Cortex of kidney (tissue), 1 donor: ENCODE measurements at places on chromosomes 12 and 14.

DNA sequence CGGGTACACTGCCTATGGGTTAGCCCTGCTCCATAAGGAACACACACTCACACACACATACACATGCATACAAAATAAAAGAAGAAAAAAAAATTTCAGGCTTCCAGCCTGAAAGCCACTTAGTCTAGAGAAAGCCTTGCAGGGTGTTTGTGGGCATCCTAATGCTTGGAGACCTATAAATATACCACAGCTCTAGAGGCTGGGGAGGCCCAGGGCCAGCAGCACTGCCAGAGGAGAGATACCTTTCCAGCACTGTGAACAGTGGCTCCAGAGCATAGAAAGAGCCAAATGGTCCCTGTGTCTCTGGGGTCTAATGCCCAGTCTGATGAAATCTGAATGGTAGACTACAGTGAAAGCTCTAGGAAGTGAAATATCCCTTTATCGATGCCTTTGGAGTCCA, 12.9 kb downstream of the FAM161B start:
- DNase-seq, result no peak

DNA sequence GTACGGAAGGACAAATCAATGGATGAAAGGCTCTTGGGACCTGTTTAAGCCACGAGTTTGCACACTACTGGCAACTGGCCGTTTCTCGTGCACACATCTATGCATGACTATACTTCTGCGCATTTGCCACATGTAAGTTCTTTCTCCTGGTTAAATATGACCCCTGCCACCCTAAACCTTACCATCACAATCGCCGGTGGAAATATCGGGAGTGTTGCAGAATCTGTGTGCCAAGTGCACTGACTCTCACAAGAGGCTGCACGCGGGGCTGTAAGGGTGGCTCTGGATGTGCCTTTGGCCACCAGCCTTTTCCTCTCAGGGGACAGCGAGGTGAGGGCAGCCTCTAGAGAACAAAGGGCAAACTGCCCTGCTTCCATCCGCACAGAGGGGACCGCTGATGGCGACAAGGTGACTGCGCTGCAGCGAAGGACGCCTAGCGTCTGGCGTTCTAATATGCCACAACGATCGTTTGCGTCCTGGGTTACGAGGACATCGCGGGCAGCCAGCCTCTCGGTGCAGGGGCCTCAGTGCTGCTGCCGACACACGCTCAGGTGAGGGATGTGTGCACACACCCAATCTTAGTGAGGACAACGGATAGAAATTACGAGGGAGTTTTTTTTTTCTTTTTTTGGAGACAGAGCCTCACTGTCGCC, 232.2 kb downstream of the PCNX1 start:
- DNase-seq, result no peak

DNA sequence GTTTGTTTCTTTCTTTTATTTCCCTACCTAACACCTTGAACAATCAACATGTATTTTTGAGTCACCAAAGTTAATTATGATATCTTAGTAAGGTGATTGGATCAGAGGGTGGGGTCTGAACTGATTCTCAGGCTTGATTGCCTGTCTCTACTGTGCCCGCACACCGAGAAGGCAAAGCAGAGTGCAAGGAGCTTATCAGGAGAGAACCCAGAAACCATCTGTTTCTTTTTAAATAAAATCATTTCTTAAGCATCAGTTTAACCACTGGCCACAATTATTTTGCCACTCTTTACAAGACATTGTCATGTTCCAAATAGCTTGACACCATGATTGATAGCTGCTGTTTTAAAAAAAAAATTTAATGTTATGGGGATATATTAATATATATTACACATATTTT, 3.1 kb downstream of the GARIN2 start:
- DNase-seq, result no peak

GRCh38 chr14:88034076-88034475, 29.1 kb downstream of the GPR65 start:
- DNase-seq, result no peak

GRCh38 chr12:82184844-82185243, 173.3 kb downstream of the CCDC59 start:
- DNase-seq, result no peak

DNA sequence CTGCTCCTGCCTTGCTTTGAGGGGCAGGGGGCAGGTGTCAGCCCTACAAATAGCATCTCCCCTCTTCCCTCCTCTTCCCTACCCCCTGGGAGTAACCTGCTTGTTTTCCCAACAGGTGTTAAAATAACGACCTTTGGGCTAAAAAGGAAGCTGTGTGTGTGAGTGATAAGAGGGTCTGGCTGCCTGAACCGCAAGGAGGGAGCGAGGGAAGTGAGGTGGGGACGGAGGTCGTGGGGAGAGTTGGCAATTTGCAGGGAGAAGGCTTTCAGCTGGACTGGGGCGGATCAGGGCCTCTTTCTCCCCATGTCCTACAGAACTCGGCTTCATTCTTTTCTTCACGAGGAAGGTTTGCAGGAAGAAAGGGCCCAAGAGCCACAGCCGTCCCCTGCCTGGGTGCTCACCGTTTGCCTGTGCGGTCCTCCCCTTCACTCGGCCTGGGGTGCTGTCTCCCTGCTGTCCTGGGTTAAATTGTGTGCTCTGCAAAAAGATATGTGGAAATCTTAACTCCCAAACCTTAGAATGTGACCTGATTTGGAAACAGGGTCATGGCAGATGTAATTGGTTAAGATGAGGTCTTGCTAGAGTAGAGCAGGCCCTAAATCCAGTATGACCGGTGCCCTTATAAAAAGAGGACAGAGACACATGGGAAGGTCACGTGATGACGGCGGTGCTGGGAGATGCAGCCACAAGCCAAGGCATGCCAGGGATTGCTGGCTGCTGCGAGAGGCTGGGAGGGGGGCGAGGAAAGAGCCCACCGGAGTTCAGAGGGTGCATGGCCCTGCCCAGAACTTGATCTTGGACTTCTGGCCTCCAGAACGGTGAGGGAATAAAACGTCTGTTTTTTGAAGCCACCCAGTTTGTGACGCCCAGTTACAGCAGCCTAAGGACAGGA, 38.7 kb upstream of the NCOR2 start:
- no peak for DNase-seq

- DNase-seq, result no peak
Observed at GRCh38 chr12:24427776-24428175, 478.3 kb upstream of the SOX5 start.

DNA sequence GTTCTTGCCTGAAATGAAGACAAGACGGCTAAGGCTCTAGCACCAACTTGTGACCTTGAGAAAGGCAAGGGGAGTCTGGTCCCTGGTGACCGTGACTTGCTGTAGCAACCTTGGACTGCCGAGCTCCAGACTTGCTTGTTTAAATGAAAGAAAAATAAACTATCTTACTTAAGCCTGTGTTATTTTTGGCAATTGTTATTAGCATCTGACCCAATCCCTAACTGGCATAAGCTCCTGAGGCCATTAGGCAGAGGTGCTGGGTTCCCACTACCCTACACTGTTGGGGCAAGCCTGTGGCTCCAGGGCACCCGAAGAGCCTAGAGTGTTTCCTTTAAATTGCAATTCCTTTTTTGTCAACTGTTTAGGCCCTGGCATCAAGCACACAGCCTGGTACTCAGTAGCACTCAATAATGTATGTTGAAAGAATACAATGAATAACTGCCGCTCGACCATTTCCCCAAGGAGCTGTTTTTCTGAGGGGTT, 106.9 kb upstream of the HIF1A start:
- DNase-seq, result no peak

- no peak for DNase-seq
Observed at GRCh38 chr14:102218688-102219087, 79.0 kb downstream of the WDR20 start.

- DNase-seq, result no peak
Observed at GRCh38 chr14:29587761-29588470, 339.7 kb downstream of the PRKD1 start.

GRCh38 chr14:88270776-88271175, 52.3 kb downstream of the KCNK10 start:
- no peak for DNase-seq

DNA sequence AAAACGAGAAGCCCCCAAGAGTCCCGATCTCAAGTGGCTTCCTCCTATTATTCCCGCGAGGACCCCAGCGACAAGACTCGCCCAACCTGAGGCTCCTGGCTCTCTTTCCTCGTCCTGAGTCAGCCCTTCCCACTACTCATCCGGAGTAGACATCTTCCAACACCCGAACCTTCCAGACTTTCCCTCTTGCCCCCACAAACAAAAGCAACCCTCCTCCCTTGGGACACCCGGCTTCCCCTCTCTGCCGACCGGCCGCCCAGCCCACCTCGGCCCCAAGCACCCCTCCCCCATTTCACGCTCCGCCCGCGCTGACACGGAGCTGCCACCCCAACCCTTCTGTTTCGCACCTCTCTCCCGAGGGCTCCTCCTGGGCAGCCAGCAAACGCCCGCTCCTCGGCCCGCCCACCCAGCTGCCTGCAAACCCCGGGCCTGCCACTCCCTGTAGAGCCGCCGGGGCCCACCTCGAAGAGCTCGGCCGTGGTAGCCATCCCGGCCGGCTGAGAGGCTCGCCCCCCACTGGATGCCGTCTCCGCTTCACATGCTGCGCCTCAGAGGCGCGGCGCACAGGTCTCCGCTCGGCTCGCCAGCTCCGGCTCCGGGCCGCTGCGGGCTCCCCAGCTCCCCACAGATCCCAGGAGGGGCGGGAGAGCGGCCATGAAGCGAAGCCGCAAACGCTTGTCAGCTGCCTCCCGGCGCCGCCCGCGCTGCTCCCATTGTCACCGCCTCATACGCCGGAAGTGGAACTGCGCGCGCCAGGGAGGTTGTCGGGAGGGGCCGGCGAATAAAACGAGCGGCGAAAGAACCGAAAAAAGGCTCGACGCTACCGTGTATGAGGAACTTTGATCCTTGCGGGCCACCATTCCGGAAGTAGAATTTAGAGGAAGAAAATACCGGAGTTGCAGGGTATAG, at the start of the genes AP5M1 and EXOC5:
Gene AP5M1, plus strand, starts transcription at position 811 of the 909 bp plus-strand sequence. CDS start 344 bp downstream, outside the sequence.
Gene EXOC5, minus strand, starts transcription at position 745 of the 909 bp plus-strand sequence. Its CDS starts 257 bp downstream, at position 488.
- DNase-seq, result peak; percentile 84

GRCh38 chr12:42315108-42315507, 10.8 kb downstream of the ZCRB1 start:
- no peak for DNase-seq

DNA sequence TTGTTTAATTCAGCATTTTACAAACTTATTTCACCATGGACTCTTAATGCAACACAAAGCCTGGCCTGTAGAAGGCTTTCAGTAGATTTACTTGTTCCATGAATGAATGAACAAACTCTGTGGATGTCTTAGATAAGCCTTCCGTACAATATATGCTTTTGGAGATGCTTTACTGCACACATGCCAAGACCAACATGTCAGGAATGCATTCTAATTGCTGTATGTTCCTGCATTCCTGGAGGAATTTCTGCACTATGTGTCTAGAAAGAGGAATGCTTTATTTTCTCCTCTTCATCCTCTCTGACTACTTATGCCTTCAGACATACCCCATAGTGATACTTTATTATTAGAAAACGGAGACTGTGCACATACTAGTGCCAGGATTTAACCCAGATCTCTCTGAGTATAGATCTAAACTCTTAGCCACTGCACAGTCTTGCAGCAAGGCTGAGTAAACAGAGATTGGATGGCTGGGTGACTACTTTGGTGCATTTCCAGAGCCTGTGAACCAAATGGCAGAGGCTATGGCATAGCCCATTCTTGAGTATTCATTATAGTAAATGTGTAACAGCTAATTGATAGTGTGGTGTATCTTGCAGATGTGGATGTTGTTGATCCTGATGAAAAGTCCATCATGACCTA, 108.2 kb downstream of the SYNE2 start:
- DNase-seq, result no peak

GRCh38 chr12:27650011-27650410, 46.2 kb upstream of the REP15 start:
- no peak for DNase-seq

DNA sequence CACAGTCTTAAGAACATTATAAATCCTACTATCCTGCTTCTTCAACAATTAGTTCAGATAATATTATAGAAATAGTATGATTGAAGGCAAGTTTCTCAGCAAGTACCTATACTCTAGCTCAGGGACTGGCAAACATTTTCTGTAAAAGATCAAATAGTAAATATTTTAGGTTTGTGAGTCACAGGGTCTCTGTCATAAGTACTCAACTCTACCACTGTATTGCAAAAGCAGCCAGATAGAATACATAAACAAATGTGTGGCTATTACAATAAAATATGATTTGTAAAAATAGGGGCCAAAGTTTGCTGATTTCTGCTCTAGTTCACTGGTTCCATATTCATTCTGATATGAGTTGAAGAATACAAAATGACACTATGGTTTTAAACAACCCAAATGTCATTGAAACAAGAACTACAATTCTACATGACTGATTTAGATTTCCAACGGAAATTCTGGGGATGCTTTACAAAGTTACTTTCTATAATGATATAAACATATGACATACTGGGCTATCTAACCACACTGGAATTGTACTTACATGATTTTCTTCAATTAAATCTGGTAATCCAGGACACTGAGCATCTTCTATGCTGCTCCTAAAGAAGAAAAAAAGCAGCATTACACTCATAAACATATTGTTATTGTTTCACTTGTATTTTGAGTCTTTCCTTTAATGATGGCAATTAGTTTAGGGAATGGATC, 23.2 kb downstream of the LGALS3 start:
- DNase-seq, result no peak

DNA sequence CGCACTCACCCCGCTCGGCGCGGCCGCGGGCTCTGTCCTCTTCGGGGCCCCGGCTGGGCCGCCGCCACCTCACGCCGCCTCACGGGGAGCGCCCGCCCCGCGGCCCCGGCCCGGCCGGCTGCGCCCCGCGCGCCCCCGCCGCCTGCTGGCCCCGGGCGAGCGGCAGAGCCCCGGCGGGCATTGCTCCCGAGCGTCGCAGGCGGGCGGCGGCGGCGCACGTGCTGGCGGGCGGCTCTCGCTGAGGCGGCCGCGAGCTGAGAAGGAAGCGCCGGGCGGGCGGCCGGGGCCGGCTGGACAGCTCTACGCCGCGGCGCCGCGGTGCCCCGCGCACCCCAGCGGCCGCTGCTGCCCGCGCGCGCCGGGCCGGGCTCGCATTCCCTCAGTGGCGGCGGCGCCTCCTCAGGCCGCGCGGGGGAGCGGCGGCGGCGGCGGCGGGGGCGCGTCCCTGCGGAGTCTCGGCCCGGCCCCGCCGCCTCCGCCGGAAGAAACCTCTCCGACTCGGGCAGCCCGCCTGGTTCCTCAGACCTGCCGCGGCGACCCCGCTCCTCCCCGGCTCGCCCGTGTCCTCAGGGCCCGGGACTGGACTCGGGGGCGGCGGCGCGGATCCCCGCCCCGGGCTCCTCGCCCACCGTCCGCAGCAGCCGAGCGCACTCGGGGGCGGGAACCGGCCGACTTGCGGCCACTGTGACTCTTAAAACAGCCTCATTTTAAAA, at the start of gene PITPNM2:
Gene PITPNM2, minus strand, starts transcription at position 347 of the 713 bp plus-strand sequence. CDS start 116,500 bp downstream, outside the sequence.
- DNase-seq, result no peak

DNA sequence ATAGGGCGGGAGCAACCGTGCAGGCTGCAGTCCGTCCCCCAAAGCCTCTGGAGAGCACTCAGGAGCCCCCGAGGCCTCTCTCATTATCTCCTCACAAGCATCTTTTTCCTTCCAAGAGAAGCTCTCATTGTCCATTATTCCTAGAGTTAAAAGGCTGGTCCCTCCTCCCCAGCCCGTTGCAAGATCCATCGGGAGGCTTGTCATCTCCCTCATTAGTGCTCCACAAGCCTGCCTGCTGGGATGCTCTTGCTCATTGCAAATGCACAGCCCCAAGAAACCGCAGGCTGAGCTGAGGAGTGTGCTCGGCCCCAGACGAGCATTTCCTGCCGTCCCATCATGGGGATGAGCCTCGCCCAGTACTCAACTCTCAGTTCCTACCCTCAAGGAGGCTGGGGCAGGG, 23.3 kb downstream of the NUAK1 start:
- no peak for DNase-seq

- DNase-seq, result no peak
Observed at GRCh38 chr12:104667139-104667538, 210.4 kb downstream of the CHST11 start.
